ENCODE measurements at places on chromosomes 12 and 14. TPM values are rescaled to one million over a fixed set of nuclear protein-coding genes. Genes with fewer than 3 reads are reported as not detected.

DNA sequence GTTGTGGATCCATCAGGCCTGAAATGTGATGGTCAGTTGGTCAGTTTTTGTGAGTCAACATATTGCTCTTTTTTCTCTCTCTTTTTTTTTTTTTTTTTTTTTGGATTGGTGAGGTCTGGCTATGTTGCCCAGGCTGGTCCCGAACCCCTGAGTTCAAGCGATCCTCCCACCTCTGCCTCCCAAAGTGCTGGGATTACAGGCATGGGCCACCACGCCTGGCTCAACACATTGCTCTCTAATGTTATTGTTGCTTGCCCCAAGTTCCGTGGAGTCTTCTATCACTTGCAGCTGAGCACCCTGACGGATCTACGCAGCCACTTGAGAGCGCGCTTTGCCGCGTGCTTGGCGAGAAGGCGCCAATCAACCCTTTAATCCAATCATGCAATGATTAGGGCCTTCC is 69.5 kb upstream of the DIO3 start:
- DNase-seq = no peak

DNA sequence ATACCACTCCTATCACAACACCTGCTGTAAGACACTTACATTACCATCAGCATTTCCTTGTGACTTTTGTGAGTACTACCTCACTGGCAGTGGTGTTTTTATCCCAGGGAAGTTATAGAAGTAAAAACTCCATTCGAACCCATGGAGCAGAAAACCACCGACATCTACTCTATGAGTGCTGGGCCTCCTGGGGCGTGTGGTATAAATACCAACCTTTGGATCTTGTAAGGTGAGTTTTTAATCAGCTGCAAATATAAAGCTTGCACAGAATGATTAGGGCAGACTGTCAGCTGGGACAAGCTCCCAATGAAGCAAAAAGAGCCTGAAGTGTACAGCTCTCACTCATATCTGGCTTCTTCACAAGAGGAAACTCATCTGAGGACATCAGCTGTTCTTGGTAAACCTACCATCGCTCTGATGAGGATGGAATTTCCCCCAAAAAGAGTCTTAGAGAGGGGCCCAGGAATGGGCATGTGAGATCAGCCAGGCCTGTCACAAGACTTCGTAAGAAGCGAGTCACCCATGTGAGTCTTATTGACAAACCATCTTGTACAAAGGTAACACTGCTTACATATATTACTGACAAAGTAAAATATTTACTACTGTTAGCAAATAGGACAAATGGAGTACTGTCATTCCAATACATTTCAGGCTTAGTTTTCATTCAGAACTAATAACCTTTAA is 170.0 kb downstream of the SLC5A8 start:
- no peak for DNase-seq

RNU4-1 gene
- total RNA-seq = 5,368 TPM

DNA sequence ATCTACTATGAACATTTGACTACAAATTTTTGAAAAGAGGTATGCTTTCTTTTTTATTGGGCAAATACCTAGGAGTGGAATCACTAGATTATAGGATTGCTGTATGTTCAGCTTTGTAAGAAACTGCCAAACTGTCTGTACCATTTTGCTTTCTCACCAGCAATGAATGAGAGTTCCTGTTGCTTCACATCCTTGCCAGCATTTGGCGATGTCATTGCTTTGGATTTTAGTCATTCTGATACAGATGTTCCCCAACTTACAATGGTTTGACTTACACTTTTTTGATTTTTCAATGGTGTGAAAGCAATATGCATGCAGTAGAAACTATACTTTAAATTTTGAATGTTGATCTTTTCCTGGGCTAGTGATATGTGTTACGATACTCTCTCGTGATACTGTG is 328.7 kb downstream of the RAD51B start:
- no peak for DNase-seq

NANOG gene
- 0.32 TPM for total RNA-seq

DNA sequence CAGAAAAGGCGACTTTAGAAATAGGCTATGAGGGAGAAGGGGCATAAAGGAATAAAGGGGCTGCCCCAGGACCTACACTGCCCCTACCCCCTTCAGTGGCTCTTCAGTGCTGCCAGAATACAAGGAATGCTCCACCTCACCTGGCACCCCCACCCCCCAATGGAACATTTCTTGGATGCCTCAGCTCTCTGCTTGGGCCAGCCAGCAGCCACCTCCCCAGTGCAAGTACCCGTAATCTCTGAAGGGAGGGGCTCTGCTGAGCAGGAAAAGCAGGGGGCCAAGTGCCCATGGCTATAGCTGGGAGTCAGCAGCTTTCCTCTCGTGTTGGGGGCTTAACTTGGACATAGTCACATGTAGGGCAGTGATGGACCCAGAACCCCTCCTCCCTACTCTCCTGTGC is 33.3 kb downstream of the BAZ2A start:
- DNase-seq = no peak

GRCh38 chr12:89909753-89910152 is 201.1 kb upstream of the ATP2B1 start:
- no peak for DNase-seq

GRCh38 chr12:85509081-85509856 is 229.2 kb downstream of the ALX1 start:
- no peak for DNase-seq

GALNT4 gene
- 7.2 TPM for total RNA-seq

GRCh38 chr14:70188659-70189455 is at the start of gene SLC8A3:
Gene SLC8A3 (minus strand): TSS chr14:70188951. CDS start chr14:70168422, 20,529 bp downstream.
- DNase-seq = peak; percentile 50

- DNase-seq = no peak
Observed at GRCh38 chr14:61661471-61662400, 33.6 kb upstream of the HIF1A start.

- no peak for DNase-seq
Observed at GRCh38 chr12:6135071-6135470, 10.6 kb upstream of the VWF start.

DNA sequence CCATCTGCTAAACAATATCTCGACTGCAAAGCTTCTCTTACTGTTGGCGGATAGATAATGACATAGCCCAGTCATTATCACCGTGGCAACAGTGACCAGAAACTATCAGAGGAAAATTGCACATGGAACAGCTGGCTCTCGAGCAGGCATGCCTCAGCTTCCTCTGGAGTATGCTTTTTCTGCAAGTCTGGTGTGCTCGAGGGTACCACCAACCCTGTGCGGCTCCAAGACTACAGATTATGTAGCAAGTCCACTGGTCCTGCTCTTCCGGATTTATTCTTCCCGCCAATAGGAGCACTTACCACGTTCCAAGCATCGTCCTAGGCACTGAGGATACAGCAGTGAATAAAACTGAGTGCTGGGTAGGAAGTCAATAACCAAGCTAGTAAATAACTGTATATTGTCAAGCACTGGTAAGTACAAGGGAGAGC is 1.4 kb upstream of the GLRX5 start:
- DNase-seq = no peak

Data from mesothelial cell of epicardium (in vitro differentiated cells).